ENCODE measurements at places on chromosomes 1 and 21. TPM values are rescaled to one million over a fixed set of nuclear protein-coding genes. Genes with fewer than 3 reads are reported as not detected.

Gene NFASC
- 12.5 TPM for total RNA-seq

Gene SLAMF7
- 0.58 TPM for total RNA-seq

Gene PRMT6
- not detected for total RNA-seq

Gene LORICRIN
- total RNA-seq = not detected

Gene MYBPH
- total RNA-seq = not detected

Gene CELA2B
- total RNA-seq = not detected

Gene FMO4
- 2.8 TPM for total RNA-seq

Gene ST3GAL3
- total RNA-seq = 2.9 TPM

Gene ZZZ3
- total RNA-seq = 66.8 TPM

DNA sequence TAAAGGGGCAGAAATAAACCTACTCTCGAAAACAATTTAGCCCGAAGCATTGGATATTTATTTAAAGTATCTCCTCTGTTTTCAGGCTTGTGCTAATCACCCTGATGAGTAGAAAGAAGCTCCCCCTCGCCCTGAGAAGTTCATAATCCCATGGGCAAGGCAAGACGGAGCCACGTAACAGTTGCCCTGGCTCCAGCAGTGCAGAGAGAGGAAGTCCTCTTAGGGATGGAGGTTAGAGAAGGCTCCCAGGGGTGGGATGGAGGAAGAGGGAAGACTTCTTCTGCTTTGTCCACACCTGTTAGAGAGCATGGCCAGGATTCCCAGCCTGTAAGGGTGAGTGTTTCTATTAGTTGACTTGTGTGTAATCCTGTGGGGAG lies 3.4 kb upstream of the GPR25 start:
- no peak for DNase-seq

DNA sequence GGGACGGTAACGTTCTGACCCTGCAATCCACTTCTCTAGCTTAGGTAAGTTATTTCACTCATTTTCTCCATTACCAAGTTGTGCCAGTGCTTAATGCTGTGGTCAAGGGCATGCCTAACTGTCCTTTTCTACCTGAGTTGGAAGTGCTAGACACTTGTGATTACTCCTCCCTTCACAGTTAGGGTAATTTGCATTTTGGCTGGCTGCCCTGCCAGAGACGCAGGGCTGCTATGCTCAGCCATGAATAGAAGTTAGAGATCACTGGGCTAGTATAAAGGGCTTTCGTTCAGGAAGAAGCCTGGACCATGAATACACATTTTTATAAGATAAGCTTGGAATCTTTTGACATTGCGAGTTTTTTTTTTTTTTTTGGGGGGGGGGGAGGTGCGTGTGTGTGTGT lies 633.2 kb upstream of the NEGR1 start:
- DNase-seq = peak; percentile 2

DNA sequence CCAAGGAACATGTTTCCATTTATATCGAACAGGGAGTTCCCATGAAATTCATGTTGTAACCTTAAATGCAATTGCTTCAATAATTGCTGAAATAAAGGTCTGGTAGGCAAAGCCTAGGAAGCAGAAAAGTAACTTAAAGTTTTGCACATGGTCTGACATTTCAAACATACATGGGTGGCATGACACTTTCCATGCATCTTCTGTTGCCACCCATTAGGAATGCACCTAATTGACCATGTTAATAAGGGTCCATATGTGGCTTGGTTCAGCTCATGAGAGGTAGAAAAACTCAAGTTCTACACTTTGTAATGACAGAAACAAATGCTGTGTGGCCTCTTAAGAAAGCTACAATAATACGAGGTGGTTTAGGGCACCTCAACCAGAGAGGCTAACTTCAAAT lies 72.0 kb upstream of the GORAB start:
- DNase-seq = no peak

DNA sequence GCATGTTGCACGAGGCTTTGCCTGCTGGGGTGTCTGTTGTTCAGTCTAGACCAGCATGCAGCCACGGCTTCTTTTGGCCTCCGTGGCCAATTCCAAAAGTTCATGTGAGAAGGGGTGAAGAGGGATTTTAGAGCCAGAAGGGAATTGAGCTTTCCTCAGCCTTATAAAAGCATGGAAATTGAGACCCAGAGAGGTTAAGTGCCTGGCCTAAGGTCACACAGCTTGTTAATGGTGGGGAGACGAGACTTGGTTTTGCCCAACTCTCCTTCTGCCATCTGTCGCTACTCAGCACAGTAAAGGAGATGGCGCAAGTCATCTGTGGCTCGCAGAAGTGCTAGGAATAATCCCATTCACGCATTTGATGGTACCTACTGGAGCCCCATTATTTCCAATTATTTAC lies 25.7 kb downstream of the ZBTB18 start:
- no peak for DNase-seq

DNA sequence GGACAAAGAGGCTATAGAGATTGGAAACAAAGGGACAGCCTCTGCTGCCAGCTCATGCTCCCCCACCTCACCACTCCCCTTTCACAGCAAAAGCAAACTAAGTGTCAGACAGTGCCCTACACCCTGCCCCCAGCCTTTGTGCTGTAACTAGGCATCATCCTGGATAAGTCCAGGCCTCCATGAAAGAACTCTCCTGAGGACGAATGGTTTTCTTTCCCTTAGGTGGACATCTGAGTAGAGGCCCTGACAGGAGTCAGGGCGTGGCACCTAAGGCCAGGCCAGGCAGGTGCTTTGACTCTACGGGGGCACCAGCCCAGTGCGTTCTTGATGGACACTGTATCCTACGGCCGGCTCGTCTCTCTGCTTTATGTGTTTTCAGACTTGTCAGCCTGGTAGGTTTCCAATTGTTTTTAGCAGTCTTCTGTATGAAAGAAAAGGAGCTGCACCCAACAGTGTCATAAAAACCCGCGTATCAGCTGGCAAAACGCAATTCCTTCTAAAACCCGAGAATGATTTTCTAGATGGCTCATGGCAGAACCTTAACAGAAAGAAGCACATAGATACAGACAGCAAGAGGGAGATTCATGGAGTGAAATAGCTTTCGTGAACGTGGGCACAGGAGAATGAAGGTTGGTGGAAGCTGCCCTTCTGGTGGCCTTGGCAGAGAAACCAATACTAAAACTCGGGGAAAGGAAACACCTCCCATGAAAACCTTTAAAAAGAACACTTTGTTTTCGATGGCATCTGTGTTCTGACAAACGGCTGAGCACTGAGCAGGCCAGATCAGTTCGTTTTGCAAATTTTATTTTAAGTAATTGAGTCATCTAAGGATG lies 51.7 kb upstream of the AJAP1 start:
- DNase-seq = peak; percentile 16

DNA sequence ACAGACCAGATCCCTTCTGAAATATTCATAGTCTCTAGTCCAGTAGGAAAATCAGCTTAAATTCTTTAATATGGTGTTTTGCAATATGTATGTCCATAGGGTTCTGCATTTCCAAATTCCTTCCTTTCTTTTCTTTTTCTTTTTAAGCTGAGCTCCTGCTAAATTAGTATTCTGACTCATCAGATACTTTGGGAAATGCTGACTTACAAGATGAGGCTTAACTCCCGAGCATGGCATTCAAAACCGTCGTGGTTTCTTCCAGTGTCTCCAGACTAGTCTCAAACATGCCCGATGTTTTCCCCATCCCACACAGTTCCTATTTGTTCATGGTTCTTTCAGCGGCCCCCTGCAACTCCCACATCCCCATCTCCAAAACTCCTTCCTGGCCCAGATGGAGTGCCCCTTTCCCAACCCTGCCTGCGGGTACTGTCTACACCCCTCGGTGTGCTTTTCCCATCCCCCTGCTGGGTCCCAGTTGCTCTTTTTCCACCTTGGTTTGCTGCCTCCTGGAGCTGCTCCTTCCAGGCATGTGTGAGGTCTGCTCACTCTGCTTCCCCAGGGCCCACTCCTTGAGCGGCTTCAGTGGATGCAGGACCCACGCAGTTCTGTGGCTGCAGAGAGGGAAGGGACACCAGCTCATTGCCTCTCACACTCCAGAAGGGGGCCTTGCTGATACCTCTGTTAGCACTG lies 19.5 kb upstream of the ETV3 start:
- DNase-seq = no peak

- DNase-seq = no peak
These were observed 2.3 kb downstream of the LRRC8D start for GRCh38 chr1:89822999-89823628.

DNA sequence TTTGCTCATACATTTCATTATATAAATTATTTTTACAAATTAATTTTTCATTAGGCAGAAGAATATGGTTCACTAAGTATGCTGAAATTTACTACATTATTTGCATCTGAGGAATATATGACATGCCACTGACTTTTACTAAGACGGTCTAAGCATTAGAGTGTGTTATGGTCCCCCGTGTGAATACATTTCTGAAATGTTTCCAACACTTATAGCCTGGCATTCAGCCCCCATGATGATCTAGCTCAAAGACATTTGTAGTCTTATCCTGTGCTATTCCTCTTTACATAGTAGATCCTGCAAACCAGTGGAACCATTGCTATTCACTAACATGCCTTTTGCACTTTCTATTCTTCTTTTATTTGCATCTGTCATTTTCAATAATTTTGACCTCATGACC lies 1878.0 kb downstream of the MRPL39 start:
- no peak for DNase-seq

DNA sequence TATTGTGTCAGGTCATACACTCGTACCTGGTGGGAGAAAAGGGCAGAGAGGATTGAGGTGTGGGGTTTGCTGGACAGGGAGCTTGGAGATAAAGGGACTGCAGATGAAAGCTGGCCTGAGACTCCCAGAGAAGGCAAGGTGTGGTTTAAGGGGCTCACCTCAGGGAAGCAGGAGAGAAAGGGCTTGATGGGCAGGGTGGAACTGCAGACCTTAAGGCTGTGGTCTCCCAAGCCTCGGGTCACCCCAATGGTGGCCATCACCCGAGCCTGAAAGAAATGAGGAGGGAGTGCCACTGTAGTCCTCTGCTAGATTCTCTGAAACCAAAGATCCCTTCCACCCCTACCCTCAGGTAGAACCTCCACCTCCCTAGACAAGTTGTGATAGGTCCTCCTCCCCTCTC lies 3.7 kb upstream of the RHOC start:
- DNase-seq = no peak

GRCh38 chr1:35810096-35810881 lies 2.5 kb downstream of the AGO4 start:
- DNase-seq = peak; percentile 19

- DNase-seq = no peak
These were observed 35.6 kb upstream of the RNPC3 start for GRCh38 chr1:103489935-103490334.

DNA sequence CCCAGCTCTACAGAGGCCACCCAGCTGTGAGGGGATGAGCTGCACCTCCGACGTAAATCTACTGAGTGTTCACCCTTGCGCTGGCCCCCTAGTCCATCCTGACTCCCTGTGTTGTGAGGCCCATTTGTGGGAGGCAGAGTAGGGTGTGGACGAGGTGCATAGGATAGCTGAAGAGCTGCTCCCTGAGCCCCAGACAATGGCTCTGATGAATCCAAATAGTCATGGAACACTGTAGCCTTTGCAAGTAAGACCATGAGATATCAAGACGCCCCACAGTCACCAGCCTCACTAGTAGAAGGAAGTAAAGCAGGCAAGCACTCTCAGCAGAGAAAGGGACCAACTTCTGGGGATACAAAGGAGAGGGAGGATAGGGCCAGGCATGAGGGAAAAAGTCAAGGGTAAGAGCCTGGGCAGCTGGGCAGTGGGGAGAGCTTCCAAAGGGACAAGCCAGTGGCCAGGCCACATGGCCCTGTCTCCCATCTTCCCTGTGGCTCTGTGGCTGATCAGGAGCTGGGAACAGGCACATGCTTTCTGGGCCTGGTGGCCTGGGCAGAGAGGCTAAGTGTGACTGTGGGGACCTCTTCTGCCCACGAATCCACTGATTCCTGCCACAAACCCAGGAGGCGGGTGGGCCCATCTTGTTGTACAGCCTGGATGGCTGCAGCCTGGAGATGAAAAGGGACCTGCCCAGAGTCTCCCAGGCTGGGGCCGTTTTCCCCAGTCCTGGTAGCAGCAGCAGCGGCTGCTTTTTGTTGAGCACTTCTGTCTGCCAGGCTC lies 55.5 kb upstream of the EPS8L3 start:
- DNase-seq = no peak

DNA sequence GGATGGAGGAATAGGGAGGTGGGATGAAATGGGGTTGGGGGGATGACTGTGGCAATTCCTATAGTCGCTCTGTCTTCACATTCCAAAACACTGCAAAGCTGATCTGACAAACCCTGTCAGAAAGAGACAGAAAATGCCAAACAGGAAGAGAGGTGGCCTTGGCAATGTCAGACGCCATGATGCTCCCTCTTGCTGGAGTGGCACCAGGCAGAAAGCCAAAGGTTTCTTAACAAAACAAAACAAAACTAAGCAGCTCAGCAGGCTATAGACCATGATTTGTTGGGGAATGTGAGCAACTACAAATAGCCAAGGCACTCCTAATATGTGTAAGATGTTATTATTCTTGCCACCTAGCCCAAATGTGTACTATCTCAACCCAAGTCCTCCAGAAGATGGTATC lies 42.9 kb upstream of the PLA2G2C start:
- no peak for DNase-seq

DNA sequence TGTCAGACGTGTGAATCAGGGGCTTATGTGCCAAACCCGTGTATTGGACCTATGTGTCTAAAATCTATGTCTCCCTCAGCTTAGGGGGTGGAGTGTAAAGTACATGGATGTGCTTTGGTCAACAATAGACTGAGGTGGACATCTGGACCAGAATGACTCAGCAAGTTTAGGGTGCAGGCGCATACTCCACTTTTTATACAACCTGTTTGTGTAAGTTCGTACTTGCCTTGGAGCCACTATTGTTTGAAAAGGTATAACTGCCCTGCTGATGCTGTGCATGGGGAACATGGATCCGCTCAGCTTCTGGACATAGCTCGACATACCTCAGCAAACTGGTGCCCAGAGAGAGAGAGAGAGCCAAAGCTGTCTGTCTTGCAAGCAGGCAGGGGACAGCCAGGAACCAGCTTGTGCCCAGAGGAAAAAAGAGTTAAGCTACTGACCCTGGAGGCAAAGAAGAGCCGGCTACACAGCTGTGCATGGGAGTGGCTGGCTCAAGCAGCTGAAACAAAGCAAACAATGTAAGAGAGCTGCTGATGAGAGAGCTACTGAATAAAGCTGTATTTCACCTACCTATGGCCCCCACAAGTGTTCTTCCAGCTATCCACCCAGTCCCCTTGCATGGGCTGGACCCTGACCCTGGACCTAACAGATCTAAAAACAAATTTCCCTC lies 41.2 kb downstream of the GJA5 start:
- DNase-seq = peak; percentile 45

GRCh38 chr1:165856606-165857005 lies 29.2 kb downstream of the UCK2 start:
- DNase-seq = no peak

GRCh38 chr1:3959361-3959760 lies 59.3 kb upstream of the C1orf174 start:
- DNase-seq = no peak

- no peak for DNase-seq
These were observed 14.1 kb downstream of the MYOCOS start for GRCh38 chr1:171636141-171636540.

DNA sequence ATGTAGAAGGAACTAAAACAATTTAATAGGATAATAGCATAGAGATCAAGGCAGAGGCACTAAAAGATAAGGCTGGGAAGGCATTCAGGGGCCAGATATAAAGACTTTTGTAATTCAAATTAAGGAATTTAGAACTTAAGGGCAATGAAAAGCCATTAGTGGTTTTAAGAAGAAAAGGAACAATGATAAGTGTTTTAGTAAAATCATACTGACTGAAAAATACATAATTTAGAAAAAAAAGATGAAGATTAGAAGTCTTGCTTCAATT lies 14.1 kb upstream of the RGS2 start:
- no peak for DNase-seq

GRCh38 chr1:157090196-157090647 lies 9.4 kb downstream of the ETV3L start:
- peak; percentile 92 for DNase-seq

Measured in stomach (tissue), 19 donors.